ENCODE measurements at places on chromosomes 3 and 15. TPM values are rescaled to one million over a fixed set of nuclear protein-coding genes. Genes with fewer than 3 reads are reported as not detected.

GP9 gene
- not detected for total RNA-seq

PPP1R14D gene
- not detected for total RNA-seq

SLC24A5 gene
- total RNA-seq, result not detected

SNTN gene
- not detected for total RNA-seq

LHFPL4 gene
- not detected for total RNA-seq

TNNC1 gene
- total RNA-seq, result not detected

HTR3E gene
- total RNA-seq, result not detected
